ENCODE measurements at places on chromosomes 7 and 10.
A peak's percentile ranks its signal among the peaks of the same experiment; 100 is the strongest.

GRCh38 chr10:130020651-130021382 lies 56.7 kb upstream of the EBF3 start:
- DNase-seq = no peak

GRCh38 chr7:156935250-156935649 lies 14.3 kb upstream of the NOM1 start:
- no peak for DNase-seq

- DNase-seq = peak; percentile 29
Measured at GRCh38 chr10:11578802-11579255, 32.6 kb downstream of the USP6NL start.

- no peak for DNase-seq
Measured at GRCh38 chr7:26179826-26180497, 20.6 kb downstream of the HNRNPA2B1 start.

DNA sequence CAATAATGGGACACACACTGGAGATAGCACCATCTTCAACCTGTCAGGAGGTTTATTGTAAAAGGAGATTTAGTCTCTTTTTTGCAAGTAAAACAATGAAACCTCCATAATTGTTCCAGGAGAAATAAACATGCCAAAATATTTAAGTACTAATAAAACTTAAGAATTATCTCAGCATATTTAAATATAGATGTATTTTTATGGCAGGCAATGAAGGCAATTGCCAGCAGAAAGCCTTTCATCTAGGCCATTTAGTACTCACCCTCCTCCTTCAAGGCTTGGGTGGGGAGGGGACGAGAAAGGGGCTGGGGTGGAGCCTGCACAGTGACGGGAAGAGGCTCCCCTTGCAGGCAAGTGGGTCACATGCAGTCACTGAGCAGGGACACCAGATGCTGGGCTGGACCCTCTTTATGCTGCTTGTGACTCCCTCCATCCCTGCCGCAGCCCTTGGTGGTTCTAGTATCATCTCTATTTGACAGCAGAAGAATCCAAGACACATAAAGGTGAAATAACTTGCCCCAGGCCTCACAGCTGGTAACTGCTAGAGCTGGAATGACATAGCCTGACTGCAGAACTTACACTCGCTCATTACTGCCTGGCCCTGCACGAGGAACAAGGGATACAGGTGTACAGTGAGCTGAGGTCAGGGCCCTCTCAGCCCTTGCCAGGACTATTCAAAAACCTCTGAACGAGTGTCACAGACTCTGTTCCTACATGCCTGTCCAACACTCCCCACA lies 449.5 kb upstream of the ZMIZ1 start:
- DNase-seq = no peak

DNA sequence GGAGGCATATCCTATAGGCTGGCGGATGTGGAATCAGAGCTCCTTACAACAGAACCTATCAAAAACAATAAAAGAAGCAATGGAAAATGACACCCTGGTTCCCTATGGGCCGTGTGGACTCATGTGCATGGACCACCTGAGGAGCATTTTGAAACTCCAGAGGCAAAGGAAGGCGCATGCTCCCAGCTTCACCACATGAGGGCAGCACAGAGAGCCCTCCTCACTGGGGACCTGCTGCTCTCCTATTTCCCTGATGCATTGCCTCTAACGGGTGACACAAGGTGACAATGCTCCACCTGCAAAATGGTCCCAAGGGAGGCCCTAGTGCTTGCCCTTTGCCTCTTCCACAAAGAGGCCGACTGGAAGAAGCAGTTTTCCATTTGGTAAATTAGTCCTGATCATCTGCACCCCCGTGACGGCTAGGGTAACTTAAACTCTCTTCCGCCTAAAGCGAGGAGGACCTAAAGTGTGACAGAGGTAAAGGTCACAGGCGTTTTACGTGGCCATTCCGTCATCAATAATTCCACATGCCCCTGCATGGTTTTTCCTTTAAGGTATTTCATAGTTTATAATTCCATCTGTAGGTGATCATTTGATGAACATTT lies 67.7 kb downstream of the GPAM start:
- no peak for DNase-seq

- no peak for DNase-seq
Measured at GRCh38 chr10:5633166-5633749, 33.1 kb downstream of the ASB13 start.

GRCh38 chr7:77362905-77363304 lies 53.2 kb downstream of the GSAP start:
- DNase-seq = no peak

- no peak for DNase-seq
Measured at GRCh38 chr10:103769176-103769575, 86.2 kb downstream of the SH3PXD2A start.

- no peak for DNase-seq
Measured at GRCh38 chr10:16847644-16848043, 30.4 kb upstream of the RSU1 start.
